Activated gamma-delta T cell treated with anti-CD3 and anti-CD28 coated beads, Interleukin-2, amount 50 U/mL, for 16 hours (primary cell): ENCODE measurements at places on chromosomes 3 and 15.

DNA sequence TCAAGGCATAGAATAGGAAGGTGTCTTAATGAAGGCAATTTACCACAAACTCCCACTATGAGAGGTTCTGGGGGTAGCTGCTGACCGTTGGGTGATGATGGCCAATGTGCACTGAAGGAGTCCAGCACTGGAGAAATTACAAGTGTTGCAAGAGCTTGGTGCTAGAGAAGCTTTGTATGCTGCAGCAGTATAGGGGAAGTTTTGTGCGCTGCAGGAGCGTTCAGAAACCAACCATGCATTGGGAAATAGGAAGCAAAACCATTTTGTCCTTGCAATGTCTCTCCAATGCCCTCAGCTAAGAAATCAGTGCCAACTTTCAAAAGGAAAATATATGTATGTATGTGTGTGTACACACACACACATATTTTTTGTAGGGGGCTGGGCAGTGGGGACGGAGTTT lies 441.6 kb upstream of the NAALADL2 start:
- DNase-seq, result no peak

DNA sequence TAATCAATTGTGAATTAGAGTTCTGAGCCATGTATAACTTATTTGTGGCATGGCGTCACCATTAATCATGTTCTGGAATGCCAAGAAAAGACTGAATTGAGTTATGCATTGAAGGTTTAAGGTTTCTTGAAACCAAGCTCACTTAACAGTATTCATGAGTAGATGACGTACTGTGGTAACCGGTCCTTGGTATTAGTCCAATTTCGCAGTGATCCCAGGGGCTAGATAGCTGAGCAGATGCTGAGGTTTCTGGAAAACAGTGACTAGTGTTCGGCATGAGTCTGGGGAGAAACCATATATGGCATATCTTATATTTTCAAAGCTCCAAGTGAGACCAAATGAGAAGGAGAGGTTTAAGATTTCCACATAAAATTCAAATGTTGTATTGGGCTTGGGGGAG lies 218.3 kb upstream of the LYSMD4 start:
- DNase-seq, result no peak

DNA sequence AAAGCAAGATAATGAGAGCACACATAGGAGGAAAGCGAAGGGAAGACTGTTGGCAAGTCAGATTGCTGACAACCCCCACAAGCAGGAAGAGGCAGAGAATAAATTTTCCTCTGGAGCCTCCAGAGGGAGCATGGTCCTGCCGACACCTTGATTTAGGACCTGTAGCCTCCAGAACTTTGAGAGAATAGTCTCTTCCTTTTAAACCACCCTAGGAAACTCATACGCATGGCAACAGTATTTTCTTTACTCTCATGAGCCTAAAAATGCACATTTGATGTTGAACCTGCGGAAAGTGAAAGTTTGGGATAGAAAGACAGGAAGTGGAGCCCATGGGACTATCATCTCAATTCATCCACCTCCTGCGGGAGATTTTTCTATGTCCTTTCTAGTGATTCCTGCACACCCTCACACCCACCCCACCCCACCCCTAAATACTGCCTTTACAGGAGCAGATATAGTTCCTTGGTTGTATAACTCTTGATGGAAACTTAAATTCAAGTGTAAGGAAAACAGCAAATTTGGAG lies 116.7 kb upstream of the LPP start:
- DNase-seq, result no peak

DNA sequence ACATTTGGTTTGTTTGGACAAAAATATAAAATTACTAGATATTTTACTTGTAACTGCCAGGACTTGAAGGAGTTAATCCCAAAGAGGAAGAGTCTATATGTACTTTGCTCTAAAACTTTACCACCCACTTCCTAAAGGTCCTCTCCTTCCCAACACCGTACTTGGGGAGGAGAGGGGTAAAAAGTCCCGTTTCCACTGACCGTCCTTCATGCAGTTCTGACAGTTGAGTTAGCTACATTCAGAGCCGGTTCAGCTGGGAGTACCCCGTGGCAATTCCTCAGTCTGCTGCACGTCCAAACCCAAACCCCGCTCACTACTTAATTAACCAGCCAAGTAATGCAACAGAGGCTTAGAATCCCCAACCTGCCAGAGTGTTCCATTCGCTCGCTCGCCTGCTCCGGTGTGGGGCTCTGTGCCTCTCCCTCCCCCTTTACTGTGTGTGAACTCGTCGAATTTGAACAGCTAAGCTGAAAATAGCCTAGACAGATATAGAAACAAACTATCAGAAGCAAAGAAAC lies 519.7 kb downstream of the FOXP1 start:
- DNase-seq, result no peak

- no peak for DNase-seq
Observed at GRCh38 chr3:123816673-123817207, 67.4 kb downstream of the MYLK start.

DNA sequence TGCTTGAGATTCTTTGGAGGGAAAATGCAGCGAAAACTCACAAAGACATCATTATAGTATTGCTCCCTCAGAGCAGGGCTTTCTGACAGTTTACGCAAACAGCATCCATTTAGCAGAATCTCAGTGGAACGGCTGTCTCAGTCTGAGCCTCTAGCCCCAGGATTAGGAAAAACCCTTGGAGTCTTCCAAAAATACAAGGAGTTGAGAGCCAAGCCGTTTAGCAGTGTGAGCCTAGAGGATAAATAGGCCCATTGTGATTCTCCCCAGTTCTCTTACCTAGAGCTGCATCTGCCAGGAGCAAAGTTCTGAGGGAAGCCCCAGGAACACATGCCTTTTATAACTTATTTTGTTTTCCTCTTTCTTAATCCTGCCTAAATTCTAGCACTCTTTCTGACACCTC lies 359.6 kb downstream of the NTRK3 start:
- no peak for DNase-seq

DNA sequence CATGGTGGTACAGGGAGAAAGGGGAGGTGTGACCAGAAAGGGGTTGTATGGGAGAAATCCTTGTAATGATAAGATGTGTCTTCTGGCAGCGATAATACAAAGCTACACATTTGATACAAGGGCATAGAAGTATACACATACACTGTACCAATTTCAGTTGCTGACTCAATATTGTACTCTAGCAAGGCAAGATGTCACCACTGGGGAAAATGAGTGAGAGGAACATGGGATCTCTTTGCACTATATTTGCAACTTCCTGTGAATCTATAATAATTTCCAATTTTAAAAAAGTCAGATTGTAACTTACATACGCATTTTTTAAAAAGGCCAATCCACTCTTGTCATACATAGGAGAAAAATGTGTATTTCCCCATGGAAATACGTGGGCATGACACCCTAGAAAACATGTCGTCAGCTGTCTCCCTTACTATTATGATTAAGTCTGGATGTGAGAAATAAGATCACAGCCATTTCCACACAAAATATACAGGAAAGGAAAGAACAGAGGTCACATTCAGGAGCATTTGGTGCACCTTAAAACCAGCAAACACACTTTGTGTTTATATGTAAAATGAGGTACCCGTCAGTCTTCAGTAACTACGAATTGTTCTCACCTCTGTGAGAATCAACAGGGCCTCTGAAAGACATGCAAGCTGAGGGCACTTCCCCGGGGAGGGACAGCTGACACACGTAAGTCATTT lies 22.9 kb downstream of the PRR23E start:
- DNase-seq, result no peak

GRCh38 chr3:129398803-129399144 lies 29.7 kb downstream of the EFCAB12 start:
- DNase-seq, result no peak

DNA sequence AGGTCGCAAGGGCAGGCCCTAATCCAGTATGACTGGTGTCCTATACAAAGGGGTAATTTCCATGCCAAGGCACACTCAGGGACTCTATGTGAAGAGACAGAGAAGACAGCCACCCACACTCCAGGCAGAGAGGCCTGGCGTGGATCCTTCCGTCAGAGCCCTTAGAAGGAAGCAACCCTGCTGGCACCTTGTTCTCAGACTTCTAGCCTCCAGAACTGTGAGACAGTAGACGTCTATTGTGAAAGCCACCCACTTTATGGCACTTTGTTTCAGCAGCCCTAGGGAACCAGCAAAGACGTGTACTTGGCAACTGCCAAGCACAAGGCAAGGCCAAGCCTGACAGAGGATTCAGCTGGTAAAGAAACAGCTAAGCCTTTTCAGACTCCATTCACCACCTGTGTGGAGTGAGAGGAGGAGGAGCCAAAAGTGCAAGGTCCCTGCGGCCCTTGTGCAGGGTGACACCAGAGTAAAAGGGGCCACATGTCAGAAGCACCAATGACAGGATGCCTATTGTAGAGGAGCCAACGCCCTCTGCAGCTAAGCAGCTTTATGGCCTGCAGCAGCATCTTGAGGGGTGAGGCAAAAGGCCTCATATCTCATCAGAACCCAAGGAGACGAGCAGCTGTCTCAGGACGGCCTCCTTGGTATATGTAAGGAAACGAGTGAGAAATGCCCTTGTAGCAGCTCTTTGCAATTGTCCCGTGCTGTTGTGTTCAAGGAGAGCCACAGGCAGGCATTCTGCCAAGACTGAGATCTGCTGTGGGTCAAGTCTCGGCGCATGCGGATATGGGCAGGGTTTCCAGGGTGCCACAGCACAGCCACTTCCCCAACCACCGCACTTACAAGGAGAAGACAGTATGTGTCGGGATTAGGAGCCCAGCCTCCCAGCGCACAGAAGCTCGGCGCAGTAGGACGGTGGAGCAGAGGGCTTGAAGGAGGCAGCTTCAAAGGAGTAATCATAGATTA lies 121.5 kb upstream of the LIPC start:
- no peak for DNase-seq

DNA sequence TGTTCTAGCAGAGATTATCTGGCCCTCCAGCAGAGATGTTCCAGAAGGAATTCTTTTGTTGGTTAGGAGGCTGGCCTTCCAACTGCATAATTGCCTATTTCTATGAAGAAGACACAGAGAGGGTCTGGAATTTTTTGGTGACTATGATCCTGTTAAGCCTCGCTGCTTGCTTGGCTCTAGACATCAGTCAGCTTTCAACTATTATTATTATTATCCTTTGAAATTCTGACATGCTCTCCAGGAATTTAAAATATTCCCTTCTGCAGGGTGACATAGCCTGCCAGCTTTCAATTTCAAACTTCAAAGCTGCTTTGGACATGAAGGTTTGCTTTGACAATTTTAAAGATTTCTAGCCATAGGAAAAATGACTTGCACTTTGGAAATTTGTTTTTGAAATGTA lies 26.3 kb upstream of the ZNF148 start:
- no peak for DNase-seq

GRCh38 chr15:101023501-101024072 lies 104.4 kb downstream of the LRRK1 start:
- DNase-seq, result no peak

DNA sequence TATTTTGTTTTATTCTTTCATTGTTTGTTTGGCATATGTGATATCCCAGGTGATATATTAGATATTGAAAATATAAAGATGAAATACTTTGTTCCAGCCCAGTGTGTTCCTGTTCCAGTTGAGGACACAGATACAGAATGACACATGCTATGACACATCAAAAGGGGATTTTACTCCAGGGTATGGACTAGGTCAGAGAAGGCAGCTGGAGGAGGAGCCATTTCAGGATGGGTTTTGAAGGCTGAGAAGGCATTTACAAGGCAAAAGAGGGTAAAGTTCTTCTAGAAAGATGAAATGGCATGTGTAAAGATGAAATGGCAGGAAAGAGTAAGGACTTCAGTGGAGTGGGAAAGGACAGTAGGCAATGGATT lies 163.8 kb downstream of the ZIC1 start:
- DNase-seq, result no peak
